ENCODE measurements at places on chromosomes 7 and 10.

DNA sequence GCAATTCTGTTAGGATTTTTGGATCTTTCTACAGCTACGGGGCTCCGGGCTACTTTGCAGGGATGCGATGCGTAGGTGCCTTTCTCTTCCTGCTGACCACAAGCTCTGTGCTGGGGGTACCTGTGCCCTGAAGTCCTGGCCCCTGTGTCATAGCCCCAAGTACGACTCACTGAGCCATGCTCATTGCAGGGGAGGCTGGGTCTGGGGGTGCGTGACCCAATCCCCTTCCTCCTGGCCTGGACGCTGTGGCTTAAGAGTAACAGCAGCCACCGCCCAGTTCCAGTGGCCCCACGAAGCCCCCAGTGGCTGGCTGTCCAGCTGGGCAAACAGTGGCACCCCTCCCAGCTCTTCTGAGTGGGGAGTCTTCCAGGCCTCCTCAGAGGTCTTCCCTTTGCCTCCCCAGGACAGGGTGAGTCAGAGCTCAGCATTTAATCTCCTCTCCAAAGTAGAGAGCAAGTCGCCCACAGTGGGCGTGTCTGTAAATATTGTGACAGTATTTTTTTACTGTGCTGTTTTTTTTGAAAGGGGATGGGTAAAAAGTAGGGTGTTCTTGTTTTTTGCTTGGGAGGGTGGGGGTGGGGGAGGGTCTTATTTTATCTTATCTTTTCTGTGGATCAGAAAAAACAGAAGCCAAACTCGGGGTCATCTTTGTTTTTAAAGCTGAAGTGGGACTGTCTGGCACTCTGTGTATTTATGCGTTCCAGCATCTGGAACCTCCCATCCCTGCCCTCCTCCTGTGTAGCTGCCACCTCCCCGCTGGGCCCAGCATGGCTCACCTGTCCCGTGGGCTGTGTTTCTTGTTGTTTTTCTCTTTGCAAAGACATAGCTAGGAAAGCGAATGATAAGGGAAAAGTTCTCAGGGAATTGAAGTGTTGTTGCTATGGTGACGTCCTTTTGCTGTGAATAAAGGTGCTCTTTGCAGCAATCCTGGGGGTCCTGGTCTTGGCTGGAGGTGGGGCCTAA lies 8.2 kb downstream of the LFNG start:
- peak; percentile 77 for DNase-seq

GRCh38 chr10:67790534-67791408 lies 47.2 kb downstream of the DNAJC12 start:
- DNase-seq, result no peak

DNA sequence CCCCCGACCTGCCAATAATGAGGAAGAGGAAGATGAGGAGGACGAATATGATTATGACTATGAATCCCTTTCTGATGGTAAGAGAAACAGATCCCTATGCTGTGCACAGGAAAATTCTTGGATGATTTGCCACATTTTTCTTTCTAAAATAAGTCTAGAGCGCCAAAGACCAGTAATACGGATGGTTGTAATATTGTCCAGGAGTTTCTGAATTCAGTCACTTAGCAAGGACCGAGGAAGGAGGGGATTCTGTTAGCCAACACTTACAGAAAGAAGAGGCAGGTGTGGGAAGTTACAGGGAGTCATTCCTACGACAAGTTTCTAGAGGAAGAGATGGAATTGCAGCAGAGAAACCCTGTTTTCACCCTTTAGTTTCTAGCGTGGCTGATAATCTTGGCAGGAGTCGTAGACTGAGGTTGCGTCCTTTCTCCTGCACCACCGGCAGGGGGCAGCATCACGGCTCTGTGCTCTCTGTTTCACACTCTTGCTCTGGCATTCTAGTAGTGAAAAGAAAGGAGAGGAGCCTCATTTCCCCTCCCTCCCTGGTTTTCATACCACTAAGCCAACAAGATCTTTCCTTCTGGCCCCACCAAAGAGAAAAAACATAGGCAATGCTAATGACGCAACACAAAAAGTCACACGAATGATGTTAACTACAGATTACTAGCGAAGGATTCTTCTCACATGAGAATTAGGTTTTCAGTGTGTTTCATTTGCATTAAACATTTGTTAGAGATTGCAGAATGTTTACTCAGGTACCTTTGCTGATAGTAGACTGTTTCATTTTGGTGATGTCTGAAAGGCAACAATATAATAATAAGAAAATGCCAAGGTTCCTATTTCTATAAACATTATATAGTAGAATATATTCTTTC lies 82.7 kb downstream of the NOC3L start:
- peak; percentile 31 for DNase-seq

DNA sequence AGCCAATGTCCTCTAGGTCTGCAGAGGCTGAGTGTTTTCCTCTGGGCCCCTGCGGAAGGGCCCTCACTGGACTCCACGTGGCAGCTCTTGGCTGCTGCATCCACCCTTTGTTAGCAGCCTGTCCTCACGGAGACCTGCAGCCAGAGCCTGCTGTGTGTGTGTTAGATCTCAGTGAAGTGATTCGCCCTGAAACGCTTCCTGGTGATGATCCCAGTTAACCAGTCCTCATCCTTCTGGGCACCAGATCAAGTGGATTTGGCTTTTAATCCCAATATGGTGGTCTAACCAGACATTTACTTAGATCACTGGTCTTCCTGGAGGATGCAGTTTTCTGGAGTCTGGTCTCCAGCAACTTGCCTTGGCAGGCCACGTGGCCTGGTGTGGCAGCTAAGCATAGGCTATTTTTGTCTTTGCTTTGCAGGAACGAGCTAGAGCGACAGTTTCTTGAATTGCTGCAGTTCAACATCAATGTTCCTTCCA lies 39.5 kb upstream of the GJD4 start:
- DNase-seq, result no peak

DNA sequence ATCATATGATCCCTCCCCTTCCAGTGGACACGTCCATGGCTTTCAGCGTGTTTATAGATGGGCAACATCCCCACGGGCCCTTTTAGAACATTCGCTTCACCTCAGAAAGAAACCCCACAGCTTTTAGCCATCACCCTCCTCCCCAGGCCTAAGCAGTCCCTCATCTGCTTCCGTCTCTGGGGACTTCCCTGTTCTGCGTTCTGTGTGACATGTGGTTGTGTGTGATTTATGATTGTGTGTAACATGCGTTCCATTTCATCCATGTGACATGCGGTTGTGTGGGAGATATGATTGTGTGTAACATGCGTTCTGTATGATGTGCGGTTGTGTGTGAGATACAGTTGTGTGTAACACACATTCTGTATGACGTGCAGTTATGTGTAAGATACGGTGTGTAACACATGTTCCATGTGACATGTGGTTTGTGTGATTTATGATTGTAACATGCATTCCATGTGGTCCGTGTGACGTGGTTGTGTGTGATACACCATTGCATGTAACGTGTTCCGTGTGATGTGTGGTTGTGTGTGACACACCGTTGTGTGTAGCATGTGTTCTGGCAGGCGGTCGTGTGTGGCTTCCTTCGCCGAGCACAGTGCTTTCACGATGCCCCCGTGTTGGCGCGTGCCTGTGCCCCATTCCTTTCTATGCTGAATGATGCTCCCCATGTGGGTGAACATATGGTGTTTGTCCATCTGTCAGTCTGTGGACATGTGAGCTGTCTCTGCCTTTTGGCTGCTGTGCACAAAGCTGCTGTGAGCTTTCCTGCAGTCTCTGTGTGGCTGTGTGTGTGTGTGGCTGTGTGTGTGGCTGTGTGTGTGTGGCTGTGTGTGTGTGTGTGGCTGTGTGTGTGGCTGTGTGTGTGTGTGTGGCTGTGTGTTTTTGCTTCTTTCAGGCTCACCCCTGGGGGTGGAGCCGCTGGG lies 26.2 kb downstream of the PWWP2B start:
- no peak for DNase-seq
